ENCODE measurements at places on chromosomes 3 and 15.

GRCh38 chr3:142963516-142964448, at the start of gene PAQR9:
PAQR9 (minus strand) TSS chr3:142963674; CDS start chr3:142963336, 338 bp downstream.
- no peak for DNase-seq

DNA sequence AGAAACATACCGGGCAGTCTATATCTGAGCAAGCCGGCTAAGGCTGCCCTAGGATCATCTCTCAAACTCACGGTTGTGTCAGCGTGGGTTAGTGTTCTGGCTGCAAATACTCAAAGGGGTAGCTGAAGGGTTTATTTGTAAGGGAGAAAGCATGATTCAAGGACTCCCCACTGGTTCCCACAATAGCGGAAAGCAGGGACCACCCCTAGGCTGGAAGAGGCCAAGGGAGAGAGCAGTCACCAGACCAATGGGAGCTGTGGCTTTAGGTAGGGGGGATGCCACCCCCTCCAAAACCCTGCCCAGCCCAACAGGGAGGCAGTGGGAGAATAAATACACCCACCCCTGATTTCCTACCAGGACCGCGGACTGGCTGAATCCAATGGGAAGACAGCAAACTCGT, 7.3 kb upstream of the LMCD1 start:
- no peak for DNase-seq

DNA sequence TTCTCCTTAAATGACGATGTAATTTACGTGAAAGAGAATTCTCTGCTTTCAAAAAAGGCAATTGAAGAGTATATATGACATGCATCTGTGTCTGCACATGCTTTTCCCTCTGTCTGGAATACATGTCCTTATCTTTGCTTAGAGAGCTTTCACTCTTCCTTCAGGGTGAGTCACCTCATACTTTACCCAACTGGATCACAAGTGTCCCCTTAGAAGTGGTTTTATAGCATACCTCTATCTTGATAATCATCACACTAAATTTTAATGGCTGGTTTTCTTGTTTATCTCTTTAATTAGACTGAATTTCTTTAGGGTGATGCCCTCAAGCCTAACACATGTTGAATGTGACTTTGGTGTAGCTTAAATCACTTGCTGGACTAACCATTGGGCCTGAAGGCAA, 178.9 kb downstream of the SV2B start:
- no peak for DNase-seq

DNA sequence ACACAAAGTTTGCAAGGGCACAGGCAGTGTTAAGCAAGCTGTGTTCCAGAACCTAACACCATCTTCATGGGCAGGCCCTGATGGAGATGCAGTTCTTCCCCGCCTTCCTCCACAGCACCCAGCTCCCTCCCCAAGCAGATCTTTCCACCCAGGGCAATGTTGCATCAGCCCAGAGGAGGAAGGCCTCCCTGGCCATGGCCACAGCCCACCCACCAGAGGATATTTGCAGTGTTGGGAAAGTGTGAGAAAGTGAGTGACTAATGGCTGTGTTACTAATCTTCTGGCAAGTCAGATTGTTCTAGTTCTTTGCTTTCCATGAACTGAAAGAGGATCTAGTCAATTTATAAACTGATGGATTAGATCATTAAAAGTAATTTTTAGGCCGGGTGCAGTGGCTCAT, 42.0 kb upstream of the ATP10A start:
- DNase-seq: no peak

DNA sequence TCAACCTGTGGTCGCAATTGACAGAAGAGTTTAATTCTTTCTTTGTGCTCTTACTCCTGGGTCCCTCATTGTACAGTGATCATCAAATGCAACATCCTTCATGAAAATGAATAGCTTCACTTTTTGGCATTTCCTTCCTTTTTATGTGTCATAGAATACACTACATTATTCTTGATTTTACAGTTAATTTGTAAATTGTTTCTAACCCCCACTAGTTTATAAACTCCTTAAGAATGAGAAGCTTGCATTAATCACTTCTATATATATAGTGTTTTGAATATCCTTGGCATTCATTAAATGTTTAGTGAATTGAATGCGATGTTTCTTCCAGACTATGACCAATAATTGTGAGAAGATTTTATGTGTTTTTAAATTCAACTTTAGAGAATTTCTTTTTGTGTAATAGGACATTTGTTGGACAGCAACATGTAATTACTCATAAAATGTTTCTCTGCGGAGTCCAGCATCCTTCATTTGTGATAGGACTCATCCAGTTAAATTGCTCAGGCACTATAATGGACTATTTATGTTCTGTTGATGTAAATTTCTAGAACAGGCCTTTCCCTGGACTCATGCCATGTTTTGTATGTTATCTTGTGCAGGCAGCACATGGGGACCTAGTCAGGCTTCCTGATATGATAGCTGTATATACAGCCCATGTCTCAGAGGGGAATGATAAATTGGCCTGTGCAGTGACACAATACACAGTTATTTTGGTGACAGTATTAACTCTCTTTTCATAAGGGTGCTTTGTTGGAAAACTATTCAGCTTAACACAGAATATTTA, 51.3 kb downstream of the MBNL1 start:
- DNase-seq: no peak

DNA sequence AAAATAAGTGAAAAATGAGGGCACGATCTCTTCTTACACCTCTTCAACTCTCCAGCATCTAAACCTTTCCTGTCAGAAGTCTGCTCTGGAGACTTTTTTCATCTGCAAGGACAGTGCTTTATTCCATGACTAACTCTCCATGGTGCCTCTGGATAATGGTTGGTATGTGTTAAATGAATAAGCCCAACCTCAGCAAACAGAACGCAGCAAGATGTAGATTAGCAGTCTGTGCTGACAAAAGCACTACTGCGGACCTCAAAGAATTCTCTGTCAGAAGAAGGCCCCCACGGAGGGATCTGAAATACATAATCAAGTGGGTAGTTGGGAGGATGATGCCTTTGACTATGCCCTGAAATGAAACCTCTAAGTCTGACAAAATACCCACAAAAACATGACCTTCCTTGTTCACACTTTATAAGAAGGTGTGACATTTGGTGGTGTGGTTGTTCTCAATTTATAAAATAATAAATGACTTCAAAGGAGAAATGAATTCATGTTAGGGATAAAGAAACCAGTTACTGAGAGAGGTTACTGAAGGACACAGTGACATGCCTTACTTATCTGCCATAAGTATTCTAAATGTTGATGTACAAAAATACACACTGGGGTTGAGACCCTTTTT, 43.2 kb upstream of the ADCY5 start:
- DNase-seq: no peak

GRCh38 chr3:112560307-112560706, 1.5 kb downstream of the ATG3 start:
- no peak for DNase-seq

- DNase-seq: peak; percentile 51
Observed at GRCh38 chr3:4820296-4821121, 158.7 kb upstream of the BHLHE40 start.

DNA sequence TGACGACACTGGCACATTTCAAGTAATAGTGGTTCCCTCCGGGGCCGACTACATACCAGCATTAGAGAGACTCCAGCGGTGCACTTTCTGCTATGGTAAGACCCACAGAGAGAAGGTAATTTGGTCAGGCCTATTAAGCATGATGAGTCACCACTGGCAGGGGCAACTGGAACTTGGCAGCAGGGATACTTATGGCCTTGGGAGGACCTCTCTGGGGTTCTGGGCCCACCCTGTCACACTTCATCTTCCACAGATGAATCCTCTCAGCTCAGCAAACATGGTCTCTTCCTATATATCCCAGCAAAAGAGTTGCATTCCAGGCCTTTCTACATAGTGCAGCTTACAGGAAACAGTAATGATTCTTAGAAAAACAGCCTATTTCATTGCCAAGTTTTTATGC, 88.0 kb downstream of the PIK3R4 start:
- DNase-seq: no peak

DNA sequence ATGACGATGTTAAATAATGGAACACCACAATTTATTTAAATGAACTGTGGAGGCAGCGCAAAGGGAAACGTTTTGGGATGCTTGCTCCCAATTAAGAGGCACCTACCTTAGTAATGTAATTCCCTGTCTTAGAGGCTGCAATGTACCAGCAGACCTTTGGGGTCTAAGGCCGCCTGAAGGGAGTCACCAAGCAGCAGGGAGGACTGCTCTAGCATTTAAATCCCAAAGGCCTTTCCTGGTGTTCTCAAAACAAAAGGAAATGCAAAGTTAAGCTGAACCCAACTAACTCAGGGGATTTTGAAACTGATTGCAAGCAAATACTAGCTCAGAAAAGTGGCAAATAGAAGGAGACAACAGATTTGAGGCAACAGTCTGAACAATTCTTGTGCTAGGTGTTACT, 510.8 kb downstream of the GABRG3 start:
- no peak for DNase-seq

DNA sequence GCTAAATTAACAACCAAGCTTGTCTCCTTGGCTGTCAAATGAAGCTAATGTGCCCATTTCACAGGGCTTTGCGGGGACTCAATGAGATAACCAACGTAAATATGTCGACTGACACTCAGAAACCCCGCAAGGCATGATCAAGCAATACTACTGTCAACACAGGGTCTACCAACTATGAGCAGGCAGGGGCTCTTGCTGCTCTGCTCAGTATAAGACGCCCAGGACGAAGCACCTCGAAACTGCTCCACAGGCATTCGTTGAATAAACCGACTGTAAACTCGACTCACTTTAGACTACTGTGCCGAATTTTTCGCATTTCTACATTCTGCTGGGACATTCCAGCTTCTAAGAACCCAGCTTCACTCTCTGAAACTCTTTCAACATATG, 55.0 kb downstream of the FEZF2 start:
- no peak for DNase-seq

GRCh38 chr3:190585805-190586630, 72.1 kb downstream of the IL1RAP start:
- DNase-seq: peak; percentile 23

- no peak for DNase-seq
Observed at GRCh38 chr15:76840830-76841460, 64.2 kb downstream of the SCAPER start.

- DNase-seq: no peak
Observed at GRCh38 chr15:42691770-42692169, 45.2 kb downstream of the CDAN1 start.

GRCh38 chr3:4826237-4827100, 152.8 kb upstream of the BHLHE40 start:
- no peak for DNase-seq

- no peak for DNase-seq
Observed at GRCh38 chr3:46734773-46735172, 17.1 kb upstream of the PRSS50 start.

GRCh38 chr3:72744330-72744729, 103.9 kb downstream of the SHQ1 start:
- DNase-seq: no peak

- no peak for DNase-seq
Observed at GRCh38 chr3:17243621-17244020, 358.9 kb downstream of the PLCL2 start.

DNA sequence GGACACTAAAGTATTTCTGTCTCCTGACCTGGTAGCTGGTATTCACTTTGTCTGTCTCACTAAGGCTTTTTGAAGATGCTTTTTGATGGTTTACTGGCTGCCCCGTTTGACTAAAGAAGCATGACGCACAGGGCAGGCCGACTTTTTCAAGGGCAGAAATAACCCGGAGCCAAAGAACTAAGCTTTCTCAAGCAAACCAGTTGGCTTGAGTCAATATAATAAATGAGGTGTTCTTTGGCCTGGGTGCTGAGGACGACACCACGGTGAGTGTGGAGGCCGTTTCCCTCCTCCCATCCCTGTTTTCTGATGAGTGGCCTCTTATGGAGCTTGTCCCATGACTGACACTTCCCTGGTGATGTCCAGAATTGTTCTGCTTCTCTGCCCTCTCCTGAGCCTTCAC, 220.9 kb downstream of the ITPR1 start:
- DNase-seq: no peak

GRCh38 chr3:1117843-1118473, 25.1 kb downstream of the CNTN6 start:
- no peak for DNase-seq

DNA sequence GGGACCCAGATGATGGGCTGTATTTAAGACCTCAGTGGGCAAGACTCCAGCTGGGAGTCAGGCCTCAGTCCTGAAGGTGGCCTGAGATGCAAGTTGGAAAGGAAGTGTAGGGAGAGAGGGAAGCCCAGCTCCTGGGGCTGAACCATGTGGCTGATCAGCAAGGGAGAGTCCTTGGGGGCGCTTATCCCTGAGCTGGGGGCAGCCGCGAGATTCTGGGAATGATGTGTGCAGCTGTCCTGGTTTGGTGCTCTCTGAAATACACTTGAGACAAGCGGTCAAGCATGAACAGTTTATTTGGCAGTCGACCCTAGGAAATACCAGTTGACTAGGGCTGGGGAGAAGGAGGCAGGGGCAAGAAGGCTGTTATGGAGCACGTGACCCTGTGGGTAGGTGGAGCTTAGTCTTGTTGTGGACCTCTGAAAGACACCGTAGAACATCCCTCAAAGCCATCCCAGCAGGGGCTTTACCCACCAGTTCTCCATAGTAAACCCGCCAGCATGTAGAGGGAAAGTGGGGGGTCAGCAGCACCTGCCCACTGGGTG, 41.8 kb upstream of the SLC6A11 start:
- no peak for DNase-seq

- no peak for DNase-seq
Observed at GRCh38 chr3:116350119-116350733, 95.1 kb downstream of the LSAMP start.

- DNase-seq: no peak
Observed at GRCh38 chr3:101418851-101419250, 94.2 kb downstream of the SENP7 start.

- DNase-seq: no peak
Observed at GRCh38 chr3:97021778-97022177, 207.4 kb downstream of the EPHA6 start.

- DNase-seq: no peak
Observed at GRCh38 chr3:167941234-167941995, 154.3 kb downstream of the GOLIM4 start.

GRCh38 chr3:38542401-38543298, 46.5 kb downstream of the EXOG start:
- DNase-seq: no peak

GRCh38 chr3:175426805-175427204, 567.7 kb downstream of the NAALADL2 start:
- no peak for DNase-seq

DNA sequence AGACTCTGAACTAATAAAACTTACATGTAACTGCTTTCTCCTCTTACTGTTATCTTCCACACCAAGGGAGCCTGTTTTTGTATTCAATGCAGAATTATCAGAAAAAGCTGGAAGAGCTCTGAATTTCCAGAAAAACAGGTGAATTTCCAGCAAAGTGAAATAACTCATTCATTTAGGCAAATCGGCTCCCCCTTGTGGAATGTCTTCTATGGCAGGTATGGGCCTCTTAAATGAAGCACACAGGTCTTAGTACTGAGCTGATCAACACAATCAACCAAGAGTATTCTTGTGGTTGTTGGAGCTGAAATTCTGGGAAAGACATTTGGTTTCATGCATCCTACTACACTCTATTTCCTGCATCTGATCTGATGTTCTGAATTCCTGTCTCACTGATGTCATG, 31.0 kb upstream of the PTPRG start:
- DNase-seq: no peak

DNA sequence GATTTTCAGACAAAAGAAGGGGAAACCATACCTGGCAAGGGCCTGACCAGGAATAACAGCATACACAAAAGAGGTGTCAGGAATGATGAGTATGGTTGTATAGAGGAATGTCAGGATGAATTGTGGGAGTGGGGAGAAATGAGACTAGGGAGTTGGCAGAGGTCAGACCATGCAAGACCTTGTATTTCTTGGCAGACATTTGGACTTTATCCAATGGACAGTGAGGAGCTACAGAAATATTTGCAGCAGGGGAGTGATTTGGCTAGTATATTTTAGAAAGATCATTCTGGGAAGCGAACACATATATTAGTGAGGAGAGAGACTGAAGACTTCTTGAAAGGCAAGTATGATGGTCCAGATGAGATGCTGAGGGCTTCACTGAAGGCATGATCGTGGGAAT, 25.4 kb upstream of the ALPK3 start:
- DNase-seq: no peak

Data from activated CD8-positive, alpha-beta memory T cell treated with anti-CD3 and anti-CD28 coated beads, Interleukin-2, amount 50 U/mL, for 4 hours (primary cell).